Natural killer cell (primary cell): ENCODE measurements at places on chromosomes 5 and 9. TPM values are rescaled to one million over a fixed set of nuclear protein-coding genes. Genes with fewer than 3 reads are reported as not detected.

GRCh38 chr5:31116466-31117031 lies 76.9 kb upstream of the CDH6 start:
- H3K4me1 ChIP-seq: no peaks in the 10 kb centered on the region
- H3K4me3 ChIP-seq: no peak overlapping the region
- H3K36me3 ChIP-seq: no peaks in the 10 kb centered on the region

The NR5A1 gene
- total RNA-seq: not detected

The IL3 gene
- not detected for total RNA-seq

The NUDT12 gene
- 0.61 TPM for total RNA-seq

DNA sequence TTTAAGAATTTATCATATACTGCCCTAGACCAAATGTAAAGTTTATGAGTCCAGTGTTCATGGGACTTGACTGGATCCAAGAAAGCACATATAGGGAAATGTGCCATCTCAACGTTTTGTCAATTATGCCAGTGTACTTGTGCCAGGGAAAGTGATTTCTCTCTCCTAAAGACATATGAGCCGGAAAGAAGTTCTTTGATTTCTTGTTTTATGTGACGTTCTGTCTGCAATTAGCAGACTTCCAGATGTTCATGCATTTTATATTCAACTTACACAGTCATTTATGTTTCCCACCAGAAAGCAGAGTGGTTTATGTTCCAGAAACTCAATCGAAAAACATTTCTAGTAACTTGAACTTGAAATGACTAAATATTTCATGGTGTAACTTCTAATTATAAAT lies 203.8 kb downstream of the FAM170A start:
- H3K4me1 ChIP-seq: no peaks in the 10 kb centered on the region
- no peak for DNase-seq
- H3K36me3 ChIP-seq: no peaks in the 10 kb centered on the region

GRCh38 chr9:79387101-79387835 lies 184.5 kb upstream of the TLE4 start:
- no peak overlapping the region for H3K27ac ChIP-seq
- H3K4me3 ChIP-seq: no peak overlapping the region
- H3K36me3 ChIP-seq: no peaks in the 10 kb centered on the region
- no peak for DNase-seq

The SPATA31D4 gene
- total RNA-seq: not detected

The SHROOM1 gene
- total RNA-seq: 0.85 TPM

The RXRA gene
- 64.1 TPM for total RNA-seq
